Peyer's patch (tissue), 4 donors: ENCODE measurements at places on chromosomes 6 and 20. TPM values are rescaled to one million over a fixed set of nuclear protein-coding genes. Genes with fewer than 3 reads are reported as not detected.

DNA sequence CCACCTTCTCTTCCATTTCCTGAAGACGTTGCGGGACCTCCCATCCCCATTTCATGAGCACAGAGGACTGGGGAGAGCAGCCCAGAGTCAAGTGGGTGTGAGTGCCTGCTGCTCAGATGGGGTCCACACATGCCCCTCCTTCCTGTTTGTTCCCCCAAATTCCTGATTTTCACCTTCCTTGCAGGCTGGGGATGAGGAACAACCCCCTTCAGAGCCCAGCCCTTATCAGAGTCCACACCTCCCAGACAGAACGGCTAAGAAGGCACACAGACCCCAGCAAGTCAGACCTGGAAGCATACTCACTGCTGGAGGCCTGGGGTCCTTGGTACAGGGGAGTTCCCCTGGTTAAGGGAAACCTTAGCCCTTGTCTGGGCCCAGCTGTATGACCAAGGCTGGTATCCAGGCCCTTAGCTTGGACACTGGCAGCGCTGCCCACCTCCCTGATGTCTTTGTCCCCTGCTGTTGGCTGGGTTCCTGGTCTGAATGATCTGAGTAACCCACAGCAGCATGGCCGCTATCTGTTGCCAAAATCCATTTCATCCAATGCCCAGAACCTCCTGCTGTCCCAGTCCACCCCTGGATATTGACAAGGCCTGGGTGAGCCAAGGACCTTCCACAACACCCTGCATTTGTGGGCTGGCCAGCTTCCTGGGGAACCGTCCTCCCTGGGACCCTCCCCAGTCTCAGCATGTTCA lies 230.9 kb downstream of the SYNDIG1 start:
- H3K27ac ChIP-seq, result no peak overlapping the region
- no peaks in the 10 kb centered on the region for H3K27me3 ChIP-seq
- H3K36me3 ChIP-seq, result no peaks in the 10 kb centered on the region
- no peaks in the 10 kb centered on the region for H3K4me1 ChIP-seq
- no peak for DNase-seq

DNA sequence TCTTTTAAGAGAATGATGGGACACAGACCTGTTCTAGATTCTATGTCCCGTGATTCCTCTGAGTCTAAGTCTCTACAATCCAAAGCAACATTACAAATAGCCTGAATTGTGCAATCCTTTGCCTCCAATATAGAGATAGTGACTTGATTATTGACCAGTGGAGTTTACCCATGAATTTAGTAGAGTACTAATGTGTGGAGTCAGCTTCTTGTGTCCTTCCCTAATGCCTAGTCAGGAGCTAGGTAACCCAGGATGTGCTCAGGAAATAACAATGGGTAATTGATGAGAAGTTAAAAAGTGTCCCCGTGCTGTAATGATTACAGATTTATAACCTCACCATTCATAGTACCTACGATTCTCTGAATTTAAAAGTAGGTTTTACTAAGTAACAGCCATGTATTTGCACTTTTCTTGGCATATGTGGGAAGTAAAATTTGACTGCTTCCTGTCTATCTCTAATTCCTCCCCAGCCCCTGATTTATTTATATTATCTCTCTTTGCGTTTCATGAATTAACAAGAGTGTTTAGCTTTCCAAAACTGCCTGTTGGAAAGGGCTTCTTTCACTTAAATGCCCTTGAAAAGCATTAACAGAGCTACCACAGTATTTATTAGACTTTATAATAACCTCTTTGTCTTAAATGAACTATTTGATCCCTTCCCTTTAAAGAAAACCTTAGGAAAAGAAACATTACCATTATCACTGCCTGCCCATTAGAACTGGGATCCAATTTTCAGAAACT lies 30.5 kb downstream of the NEDD9 start:
- H3K4me3 ChIP-seq, result no peak overlapping the region
- DNase-seq, result no peak
- H3K27me3 ChIP-seq, result no peaks in the 10 kb centered on the region
- peak overlapping the region; percentile 11 for H3K27ac ChIP-seq

DNA sequence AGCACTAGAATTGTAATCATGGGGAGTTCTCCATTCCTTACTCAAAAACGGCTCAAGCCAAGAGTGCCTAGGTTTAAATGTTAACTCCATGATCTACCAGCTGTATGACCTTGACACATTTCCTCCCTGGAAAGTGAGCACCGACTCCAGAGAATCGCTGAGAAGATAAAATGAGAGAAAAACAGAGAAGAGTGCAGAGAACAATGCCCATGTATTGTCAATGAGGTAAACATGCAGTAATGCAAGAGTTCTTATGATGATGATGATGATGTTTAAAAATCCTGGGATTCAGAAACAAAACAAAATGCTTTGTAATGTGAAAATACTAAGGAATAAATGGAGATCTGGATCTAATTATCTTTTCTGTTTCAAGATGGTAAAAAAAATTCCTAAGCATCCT lies 64.8 kb upstream of the BEND6 start:
- no peak for DNase-seq
- no peak overlapping the region for H3K4me3 ChIP-seq
- H3K36me3 ChIP-seq, result no peaks in the 10 kb centered on the region
- no peaks in the 10 kb centered on the region for H3K4me1 ChIP-seq

DNA sequence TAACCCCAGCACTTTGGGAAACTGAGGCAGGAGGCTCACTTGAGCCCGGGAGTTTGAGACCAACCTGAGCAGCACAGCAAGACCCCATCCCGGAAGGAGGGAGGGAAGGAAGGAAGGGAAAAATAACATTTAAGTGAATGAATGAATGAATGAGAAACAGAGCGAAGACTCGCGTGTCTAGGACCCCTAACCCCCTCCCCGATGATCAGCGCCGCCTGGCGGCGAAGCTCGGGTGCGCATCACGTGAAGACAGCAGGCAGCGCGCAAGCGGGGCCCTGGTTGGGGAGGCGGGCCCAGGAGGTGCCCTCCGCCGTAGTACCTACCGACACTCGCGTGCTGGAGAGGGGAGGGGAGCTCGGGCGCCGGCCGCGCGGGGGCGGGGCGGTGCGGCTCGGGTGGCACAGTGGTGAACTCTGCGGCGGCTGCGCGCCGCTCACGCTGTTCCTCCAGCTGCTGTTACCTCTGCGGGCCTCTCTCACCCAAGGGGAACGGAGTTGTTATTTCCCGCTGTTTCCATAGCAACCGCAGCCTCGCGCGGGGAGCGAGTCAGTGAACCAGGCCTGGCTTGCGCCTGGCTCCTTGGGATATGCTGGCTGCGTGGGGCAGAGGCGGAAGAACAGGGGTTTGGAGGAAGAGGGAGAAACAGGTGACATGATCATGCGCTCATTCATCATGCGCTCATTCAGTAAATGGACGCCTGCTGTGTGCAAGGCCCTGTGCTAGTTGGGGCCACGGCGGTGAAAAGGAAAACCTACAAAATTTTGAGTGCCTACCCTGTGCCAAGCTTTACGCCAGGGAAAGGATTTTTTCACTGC lies 2.0 kb upstream of the DCDC2 start:
- peak; percentile 28 for DNase-seq
- no peak overlapping the region for H3K27ac ChIP-seq
- no peaks in the 10 kb centered on the region for H3K36me3 ChIP-seq
- peaks cover 23% of the 10 kb centered on the region for H3K4me1 ChIP-seq
- H3K4me3 ChIP-seq, result peak overlapping the region; percentile 27

DNA sequence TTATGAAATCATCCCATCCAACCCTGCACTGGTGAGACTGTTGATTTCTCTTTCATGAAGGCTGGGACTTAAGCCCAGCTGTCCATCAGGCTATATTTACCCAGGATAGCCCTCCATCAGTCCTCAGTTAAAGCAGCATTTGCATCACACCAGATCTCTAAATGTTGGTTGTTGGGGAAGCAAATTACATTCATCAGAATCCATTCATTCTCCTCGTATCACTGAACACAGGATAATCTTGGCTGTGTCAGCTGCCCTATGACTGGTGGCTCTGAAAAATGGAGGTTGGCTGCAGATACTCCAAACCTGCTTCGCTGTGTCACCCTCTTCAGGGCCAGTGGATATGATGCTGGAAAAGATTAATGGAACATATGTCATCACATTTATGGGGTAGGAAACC lies 718.3 kb downstream of the KIF16B start:
- no peaks in the 10 kb centered on the region for H3K27me3 ChIP-seq
- H3K4me1 ChIP-seq, result no peaks in the 10 kb centered on the region
- DNase-seq, result no peak
- no peak overlapping the region for H3K27ac ChIP-seq
- H3K4me3 ChIP-seq, result no peak overlapping the region
- H3K36me3 ChIP-seq, result no peaks in the 10 kb centered on the region

DNA sequence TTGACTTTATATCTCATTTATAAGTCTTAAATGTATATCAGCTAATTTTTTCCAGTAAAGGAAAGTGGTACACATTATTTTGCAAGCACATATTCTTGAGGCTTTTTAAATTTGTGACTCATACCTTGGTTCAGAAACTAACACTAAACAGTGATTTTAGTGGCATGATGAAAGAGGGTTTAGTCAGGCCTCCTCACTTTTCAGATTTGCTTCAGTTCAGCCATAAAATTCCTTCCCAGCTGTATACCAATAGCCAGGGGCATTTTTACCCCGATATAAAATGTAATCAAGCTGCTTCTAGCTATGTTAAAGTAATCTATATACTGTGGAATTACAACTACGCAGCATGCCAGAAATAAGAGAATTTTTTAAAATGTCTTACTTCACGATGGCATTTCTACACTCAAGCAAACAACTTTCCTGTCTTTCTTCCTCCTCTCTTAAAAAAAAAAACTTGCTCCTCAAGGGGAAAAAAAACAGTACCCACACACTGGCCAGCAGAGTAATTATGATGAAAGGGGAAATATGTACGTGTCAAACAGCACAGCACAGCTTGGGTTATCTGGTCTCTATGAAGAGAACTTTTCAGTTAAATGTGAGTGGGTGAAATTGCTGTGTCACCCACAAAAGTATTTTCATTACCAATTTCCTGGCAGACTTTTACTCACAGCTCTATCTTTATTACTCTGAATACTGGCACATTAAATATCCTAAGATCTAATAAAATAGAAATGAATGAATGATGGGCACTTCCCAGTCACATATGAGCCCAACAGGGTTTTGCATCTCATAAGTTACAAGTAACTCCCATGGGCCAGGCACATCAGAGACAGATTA lies 244.8 kb upstream of the TENT5A start:
- H3K27ac ChIP-seq, result no peak overlapping the region
- H3K27me3 ChIP-seq, result no peaks in the 10 kb centered on the region
- no peak for DNase-seq
- no peak overlapping the region for H3K4me3 ChIP-seq

GRCh38 chr20:6832811-6833210 lies 65.3 kb downstream of the BMP2 start:
- no peak for DNase-seq
- no peaks in the 10 kb centered on the region for H3K36me3 ChIP-seq

GRCh38 chr6:906920-907319 lies 214.0 kb upstream of the EXOC2 start:
- no peaks in the 10 kb centered on the region for H3K36me3 ChIP-seq
- H3K27me3 ChIP-seq, result no peaks in the 10 kb centered on the region
- no peaks in the 10 kb centered on the region for H3K4me1 ChIP-seq

DNA sequence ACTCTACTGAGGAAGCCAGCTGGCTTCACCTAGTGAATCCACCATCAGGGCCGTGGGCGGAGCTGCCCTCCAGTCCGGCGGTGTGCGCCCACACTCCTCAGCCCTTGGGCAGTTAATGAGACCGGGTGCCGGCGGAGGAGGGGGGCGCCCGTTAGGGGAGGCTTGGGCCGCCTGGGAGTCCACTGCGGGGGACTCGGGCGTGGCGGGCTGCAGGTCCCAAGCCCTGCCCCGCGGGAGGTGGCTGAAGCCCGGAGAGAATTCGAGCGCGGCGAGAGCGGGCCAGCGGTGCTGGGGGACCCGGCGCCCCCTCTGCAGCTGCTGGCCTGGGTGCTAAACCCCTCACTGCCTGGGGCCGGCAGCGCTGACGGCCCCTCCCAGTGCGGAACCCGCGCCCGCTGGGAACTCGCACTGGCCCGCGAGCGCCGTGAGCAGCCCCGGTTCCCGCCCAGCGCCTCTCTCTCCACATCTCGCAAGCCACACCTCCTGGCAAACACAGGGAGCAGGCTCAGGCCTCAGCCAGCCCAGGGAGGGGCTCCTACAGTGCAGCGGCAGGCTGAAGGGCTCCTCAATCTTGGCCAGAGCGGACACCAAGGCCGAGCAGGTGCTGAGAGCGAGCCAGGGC lies 38.4 kb upstream of the GCNT2 start:
- H3K36me3 ChIP-seq, result no peaks in the 10 kb centered on the region
- no peaks in the 10 kb centered on the region for H3K27me3 ChIP-seq
- DNase-seq, result no peak
- H3K4me3 ChIP-seq, result no peak overlapping the region
- H3K4me1 ChIP-seq, result no peaks in the 10 kb centered on the region

- peak overlapping the region; percentile 52 for H3K4me3 ChIP-seq
- no peak for DNase-seq
- no peaks in the 10 kb centered on the region for H3K27me3 ChIP-seq
- H3K27ac ChIP-seq, result no peak overlapping the region
Observed at GRCh38 chr6:10403385-10404106, 11.3 kb downstream of the TFAP2A start.

GRCh38 chr6:3843379-3844096 lies 5.6 kb upstream of the FAM50B start:
- no peaks in the 10 kb centered on the region for H3K27me3 ChIP-seq
- H3K4me1 ChIP-seq, result no peaks in the 10 kb centered on the region
- no peak for DNase-seq

- DNase-seq, result no peak
- no peak overlapping the region for H3K27ac ChIP-seq
- H3K4me3 ChIP-seq, result no peak overlapping the region
- no peaks in the 10 kb centered on the region for H3K27me3 ChIP-seq
- no peaks in the 10 kb centered on the region for H3K4me1 ChIP-seq
Observed at GRCh38 chr6:119856136-119856535, 506.6 kb upstream of the MAN1A1 start.

DNA sequence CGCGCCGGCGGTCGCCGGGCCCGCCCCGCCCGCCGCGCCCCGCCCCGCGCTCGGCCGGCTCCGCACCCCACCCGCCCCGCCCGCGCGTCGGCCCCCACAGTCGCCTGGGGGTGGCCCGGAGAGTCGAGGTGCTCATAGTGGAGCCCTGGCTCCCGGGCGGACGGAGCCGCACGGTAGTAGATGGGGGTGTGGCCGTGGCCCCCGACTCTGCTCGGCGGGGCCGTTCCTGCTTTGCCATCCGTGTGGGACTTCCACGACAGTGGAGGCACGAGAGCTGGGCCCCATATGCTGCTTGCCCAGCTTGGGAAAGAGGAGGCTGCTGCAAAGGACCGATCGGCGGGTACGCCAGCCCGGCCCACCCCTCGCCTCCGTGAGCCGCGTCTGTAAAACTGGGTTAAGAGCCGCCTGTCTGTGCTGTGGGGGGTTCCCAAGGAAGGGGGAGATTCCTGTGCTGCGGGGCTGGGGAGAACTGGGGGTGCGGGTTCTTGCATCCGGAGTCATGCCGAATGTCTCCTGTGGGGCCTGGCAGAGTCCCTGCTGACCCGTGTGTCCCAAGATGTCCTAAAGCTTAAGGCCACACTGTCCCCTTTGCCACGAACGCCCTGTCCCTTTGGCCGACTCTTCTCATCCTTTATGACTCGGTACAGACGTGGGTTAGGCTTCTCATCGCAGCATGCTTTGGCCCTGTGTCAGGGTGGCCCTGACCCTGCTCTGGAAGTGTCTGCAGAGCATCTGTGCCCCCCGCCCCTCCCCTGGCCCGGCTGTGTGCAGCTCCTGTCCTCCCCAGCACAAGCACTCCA lies at the start of gene OPRL1:
Gene OPRL1, plus strand, starts transcription at position 70 of the 800 bp plus-strand sequence. CDS start 12,639 bp downstream, outside the sequence.
- H3K27ac ChIP-seq, result peak within 1 kb of the TSS; percentile 87
- no peak for DNase-seq
- H3K4me1 ChIP-seq, result peaks cover 40% of the 10 kb centered on the region

- no peak for DNase-seq
- no peaks in the 10 kb centered on the region for H3K4me1 ChIP-seq
- no peak overlapping the region for H3K27ac ChIP-seq
- no peak overlapping the region for H3K4me3 ChIP-seq
Observed at GRCh38 chr20:19310541-19310940, 98.1 kb downstream of the SLC24A3 start.

The ZSCAN23 gene
- not detected for total RNA-seq

The B3GAT2 gene
- total RNA-seq, result not detected

The HLA-DOB gene
- 0.88 TPM for total RNA-seq

The PREP gene
- total RNA-seq, result 47.0 TPM
